ENCODE measurements at places on chromosomes 16 and 17.
A peak's percentile ranks its signal among the peaks of the same experiment; 100 is the strongest.

- DNase-seq, result no peak
Measured at GRCh38 chr16:55389426-55390073, 65.5 kb downstream of the IRX6 start.

- no peak for DNase-seq
Measured at GRCh38 chr17:62950067-62950466, 16.0 kb upstream of the TANC2 start.

- no peak for DNase-seq
Measured at GRCh38 chr16:74607310-74607961, 522 bp upstream of the GLG1 start.

- DNase-seq, result no peak
Measured at GRCh38 chr16:88194397-88195268, 188.1 kb upstream of the ZNF469 start.

DNA sequence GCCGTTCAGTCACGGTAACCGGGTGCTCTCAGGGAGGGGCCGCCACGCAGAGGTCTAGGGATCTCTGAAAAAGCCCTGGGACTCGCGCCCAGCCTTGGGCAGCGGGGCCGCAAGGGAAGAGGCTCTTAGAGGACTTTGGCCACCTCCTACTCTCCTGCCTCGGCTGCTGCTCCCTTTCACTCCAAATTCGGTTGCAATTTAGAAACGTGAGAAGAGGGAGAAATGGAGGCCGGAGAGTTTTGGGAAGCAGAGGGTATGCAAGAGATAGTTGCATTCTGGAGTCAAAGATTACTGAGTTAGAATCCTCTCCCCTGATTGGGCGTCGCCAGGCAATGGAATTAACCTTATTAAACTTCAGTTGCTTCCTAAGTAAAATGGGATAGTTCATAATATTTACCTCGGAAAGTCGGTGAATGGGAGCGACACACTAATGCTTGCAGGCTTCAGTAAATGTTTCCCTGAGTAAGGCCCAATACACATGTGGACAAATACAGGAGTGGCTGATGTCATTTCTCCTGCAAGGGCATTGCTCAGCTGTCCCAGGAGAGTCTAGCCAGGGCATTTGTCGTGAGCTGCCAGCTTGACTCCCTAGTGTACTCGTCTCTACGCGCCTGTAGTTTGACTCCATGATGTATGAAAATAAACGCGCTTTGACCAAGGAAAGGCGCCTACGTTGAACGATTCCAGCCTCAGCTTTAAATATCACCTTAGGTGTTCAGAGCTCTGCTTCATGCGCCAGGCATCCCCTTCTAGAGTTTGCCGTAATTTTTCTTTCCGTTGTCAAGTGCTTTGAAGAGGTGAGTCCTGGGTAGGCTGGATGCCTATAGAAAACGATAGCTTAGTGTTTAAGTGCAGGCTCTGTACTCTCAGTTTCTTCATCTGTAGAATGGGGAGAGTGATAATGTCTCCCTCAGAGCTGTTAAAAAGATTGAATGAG is 667 bp downstream of the OGFOD1 start:
- peak; percentile 30 for DNase-seq

- peak; percentile 18 for DNase-seq
Measured at GRCh38 chr17:32341141-32341856, 674 bp downstream of the C17orf75 start.

- DNase-seq, result no peak
Measured at GRCh38 chr17:142876-143784, 5.8 kb downstream of the SCGB1C2 start.

GRCh38 chr17:14779241-14779640 is 478.4 kb downstream of the HS3ST3B1 start:
- DNase-seq, result no peak

DNA sequence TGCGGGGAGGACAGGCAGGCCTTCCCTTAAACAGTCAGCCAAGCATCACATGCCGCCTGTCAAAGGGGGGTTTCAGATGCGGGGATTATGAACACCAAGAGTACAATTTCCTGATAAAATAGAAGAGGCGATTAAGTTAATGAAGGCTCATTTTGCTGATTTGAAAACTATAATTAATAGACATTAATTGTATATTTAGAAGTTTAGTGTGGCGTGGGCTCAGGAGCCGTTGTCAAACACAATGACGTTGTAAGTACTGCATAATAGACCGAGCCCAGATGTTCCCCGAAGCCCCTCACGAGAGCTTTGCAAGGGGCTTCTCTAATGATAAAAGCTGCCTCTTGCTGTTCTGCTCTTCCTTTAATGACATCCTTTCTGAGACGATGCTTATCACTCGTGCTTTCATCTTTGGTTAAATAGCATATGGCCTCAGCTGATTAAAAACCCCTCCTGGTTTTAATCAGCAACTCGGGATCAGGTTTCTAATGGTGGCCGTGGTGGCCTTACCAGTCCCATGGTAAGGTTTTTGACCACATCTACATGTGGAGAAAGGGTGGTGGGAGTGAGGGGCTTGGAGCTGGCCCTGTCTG is 28.2 kb downstream of the SNX20 start:
- no peak for DNase-seq

DNA sequence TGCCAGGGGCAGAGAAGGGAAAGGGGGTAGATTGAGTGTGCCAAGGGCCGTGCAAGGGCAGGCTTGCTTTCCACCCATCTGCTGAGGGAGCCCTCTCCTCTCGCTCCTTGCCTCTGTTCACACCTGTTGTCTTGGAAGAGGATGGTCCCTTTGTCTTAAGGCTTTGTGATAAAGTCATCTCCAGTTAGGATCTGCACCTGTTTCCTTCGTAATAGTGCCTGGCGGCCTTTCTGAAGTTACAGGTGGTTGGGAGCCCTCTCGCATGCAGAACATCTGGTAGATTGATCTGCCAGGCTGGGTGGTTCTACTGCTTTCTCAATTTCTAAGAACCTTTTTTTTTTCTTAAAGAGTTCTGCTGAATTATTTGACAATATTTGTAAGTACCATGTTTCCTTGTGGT is 16.3 kb downstream of the UBFD1 start:
- no peak for DNase-seq

GRCh38 chr16:72371307-72372086 is 199.5 kb upstream of the PMFBP1 start:
- DNase-seq, result no peak

DNA sequence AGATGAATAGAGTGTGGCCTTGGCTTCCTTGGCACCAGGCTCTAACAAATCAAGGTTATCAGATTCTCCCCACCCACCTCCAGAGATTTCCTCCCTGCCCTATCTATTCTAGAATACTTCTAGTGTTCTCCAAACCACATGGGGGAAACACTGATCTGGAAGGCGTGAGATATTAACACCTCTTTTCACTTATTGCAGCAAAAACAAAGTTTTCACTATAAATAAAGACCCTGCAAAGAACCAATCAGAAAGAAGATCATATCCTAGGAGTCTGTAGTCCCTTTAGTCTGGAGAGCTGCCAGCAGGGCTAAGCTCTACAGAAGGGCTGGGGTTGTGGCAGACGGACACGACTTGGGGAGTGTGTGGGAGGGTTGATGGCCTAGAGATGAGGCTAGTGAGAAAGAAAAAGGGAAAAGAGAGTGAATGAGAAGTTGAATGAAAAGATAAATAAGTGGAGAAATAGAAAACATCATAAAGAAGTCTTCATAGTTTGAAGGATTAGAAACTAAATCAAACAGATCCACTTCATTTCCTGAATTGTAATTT is 8.6 kb upstream of the SKAP1 start:
- no peak for DNase-seq

GRCh38 chr17:8220783-8221662 is 10.6 kb upstream of the AURKB start:
- peak; percentile 97 for DNase-seq

DNA sequence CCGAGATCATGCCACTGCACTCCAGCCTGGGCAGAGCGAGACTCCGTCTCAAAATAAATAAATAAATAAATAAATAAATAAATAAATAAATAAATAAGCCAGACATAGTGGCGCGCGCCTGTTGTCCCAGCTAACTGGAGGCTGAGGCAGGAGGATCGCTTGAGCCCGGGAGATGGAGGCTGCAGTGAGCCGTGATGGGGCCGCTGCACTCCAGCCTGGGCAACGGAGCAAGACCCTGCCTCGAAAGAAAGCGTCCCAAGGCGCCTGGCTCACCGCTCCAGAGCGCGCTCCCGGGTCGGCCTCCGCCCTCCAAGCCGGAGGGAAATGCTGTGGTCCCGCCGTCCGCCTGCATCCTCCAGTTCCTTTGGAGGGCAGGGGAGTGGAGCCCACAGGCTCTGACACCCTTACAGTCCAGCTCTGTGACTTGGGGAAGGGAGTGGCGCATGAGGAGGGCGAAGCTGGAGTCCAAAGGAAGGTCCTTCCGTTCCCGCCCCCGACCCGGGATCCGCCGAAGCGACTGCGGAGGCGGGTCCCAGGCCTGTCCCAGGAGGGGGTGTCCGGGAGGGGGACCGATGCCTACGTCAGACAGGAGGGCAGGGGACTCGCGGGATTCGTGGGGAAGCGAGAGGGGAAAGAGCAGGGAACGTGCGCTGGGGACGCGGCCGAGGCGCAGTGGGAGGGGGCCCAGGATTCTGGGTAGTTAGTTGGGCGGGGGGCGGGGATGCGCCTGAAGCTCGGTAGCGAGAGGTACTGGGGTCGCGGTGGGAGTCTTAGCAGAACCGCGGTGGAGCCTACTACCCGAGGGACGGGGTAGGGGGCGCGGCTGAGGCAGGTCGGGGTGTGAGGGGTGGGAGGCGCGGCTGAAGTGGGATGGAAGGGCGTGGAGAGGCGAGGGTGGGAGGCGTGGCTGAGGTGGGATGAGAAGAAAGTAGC is 8.4 kb upstream of the TRPV2 start:
- peak; percentile 25 for DNase-seq

GRCh38 chr16:629185-629832 is 1.5 kb upstream of the WFIKKN1 start:
- no peak for DNase-seq

DNA sequence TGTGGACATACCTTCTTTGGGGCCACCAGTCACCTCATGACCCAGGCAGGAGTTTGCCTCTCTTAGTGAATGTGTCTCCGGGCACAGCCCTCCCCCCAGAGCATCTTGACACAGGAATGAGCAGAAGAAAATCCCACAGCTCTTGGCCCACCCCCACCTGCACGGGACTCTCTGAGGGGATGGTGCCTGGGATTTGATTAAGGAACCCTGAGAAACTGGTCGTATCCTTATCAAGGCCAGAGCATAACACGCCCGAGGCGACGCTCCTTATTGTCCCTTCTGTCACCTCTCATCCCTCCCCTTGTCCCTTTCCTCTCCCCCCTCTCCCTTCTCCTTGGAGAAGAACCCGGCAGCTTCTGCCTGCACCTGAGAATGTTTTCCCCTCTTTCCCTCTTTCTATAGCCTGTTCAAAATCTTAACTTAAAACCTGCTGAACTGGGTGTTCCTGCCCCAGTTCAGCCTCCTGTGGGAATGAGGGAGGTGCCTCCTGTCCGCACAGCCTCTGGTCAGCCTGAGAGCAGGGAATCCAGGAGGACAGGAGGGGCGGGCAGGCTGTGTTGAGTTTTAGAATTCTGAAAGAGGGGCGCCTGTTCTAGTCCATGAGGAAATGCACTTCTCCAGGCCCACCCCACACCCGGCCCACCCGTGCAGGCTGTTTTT is 140.7 kb upstream of the PLCG2 start:
- no peak for DNase-seq

- DNase-seq, result no peak
Measured at GRCh38 chr16:16915771-16916170, 536.8 kb downstream of the NPIPA7 start.

- peak; percentile 85 for DNase-seq
Measured at GRCh38 chr17:82273327-82274133, at the start of gene CSNK1D. CSNK1D (minus strand) TSS chr17:82273700; CDS start chr17:82273381, 319 bp downstream.

GRCh38 chr16:85750146-85750826 is 610 bp downstream of the C16orf74 start:
- DNase-seq, result no peak

GRCh38 chr16:69334696-69335095 is 4.3 kb upstream of the PDF start:
- no peak for DNase-seq

- DNase-seq, result no peak
Measured at GRCh38 chr17:17186051-17186450, 20.1 kb downstream of the PLD6 start.

DNA sequence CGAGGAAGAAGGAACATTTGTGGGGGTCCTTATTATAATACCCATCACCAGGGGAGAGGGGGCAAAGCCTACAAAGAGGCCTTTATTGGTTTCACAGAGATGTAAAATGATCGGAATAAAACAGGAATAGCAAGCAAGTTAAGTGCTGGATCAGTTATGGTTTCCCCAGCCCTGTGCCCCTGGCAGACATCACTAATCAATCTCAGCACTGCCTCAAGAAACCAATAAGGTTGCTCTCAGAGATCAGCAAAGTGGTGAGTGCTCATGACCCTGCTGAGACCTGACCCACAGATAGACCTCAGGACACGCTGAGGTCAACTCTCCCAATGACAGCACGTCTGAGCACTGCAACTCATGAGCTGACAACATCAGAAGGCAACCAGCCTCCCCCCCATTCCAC is 66.3 kb downstream of the ZNF423 start:
- DNase-seq, result no peak

- no peak for DNase-seq
Measured at GRCh38 chr17:13055131-13055530, 37.3 kb upstream of the ELAC2 start.

DNA sequence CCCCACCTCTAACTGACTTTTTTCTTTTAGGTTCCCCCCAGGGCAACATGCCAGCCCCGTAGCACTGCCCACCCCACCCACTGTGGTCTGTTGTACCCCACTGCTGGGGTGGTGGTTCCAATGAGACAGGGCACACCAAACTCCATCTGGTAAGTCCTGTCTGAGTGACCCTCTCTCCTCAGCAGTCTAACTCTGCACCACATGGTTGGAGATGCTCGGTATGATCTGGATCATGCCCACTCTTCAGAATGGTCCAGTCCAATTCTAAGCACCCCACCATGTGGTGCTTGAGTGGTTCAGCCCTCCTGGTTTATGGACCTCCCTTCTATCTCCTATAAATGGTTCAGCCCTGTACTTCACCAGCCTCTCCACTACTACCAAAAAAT is 5.9 kb downstream of the KDM6B start:
- no peak for DNase-seq

- DNase-seq, result no peak
Measured at GRCh38 chr16:68762996-68763756, 26.1 kb downstream of the CDH1 start.

DNA sequence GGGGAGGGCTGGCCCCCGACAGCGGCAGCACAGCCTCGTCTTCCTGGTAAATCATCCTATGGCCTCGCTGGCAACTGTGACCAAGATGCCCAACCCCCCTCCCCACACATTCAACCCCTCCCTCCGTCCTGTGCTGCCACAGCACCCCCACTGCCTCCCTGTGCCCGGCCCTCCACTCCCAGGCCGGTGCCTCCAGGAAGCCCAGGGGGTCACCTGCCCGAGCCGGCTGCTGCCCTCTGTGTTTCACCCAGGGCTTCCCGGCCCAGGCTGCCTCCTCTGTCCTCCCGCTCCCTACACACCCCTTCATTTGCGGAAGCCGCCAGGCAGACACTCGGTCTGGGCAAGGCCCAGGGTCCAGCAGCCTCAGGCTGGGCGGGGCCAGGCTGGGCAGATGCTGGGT is 188.6 kb downstream of the RBFOX3 start:
- DNase-seq, result no peak

DNA sequence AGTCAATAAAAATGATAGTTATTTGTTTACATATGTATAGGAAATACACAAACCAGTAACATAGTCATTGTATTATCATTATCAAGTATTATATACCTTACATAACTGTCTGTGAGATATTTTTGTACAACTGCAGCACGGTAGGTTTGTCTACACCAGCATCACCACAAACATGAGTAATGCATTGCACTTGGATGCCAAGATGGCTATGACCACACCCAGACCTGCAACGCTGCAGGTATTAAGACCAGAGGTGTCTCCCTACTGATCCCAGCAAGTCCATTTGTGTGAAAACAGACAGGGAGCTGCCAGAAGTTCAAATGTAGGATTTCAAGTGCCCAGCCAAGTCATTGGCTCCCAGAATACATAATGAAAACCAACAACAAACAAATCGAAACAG is 34.2 kb upstream of the NOS2 start:
- DNase-seq, result no peak

All from NCI-H460 (cell line).